Retinal pigment epithelial cell (primary cell): ENCODE measurements at places on chromosomes 11 and 22.

DNA sequence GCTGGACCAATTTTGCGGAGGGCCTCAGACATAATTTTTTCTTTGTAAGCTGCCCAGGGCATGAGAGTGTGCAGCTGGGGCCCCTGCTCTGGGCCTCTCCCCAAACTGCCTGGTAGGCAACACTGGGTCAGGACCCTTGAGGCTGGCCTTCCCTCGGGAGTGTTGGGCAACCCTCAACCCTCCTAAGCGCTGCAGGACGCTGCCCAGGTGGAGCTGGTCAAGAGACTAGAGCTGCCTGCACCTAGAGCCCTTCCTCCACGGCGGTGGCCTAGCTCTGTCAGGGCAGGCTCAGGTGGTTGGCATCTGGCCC is 505 bp upstream of the TMEM132A start:
- no peak for DNase-seq

GRCh38 chr11:128477811-128478210 is 109.5 kb downstream of the ETS1 start:
- DNase-seq, result no peak

DNA sequence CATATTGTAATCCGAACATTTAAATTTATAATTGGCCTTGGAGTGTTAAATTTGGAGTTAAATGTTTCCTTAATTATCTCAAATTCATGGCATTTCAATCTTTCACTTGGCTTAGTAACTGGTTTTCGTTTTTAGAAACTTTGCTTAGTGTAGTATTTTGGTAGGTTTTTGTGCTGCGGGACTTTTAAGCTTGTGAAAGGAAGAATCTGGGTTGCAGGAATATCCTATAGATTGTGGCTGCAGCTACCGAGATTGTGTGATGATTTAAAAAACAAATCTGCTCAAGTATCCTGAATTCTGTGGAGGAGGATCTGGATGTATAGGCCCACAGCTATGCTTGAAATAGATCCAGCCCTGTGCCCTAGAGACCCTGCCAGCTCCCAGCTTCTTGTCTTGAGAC is 27.1 kb downstream of the OSBP2 start:
- DNase-seq, result no peak

DNA sequence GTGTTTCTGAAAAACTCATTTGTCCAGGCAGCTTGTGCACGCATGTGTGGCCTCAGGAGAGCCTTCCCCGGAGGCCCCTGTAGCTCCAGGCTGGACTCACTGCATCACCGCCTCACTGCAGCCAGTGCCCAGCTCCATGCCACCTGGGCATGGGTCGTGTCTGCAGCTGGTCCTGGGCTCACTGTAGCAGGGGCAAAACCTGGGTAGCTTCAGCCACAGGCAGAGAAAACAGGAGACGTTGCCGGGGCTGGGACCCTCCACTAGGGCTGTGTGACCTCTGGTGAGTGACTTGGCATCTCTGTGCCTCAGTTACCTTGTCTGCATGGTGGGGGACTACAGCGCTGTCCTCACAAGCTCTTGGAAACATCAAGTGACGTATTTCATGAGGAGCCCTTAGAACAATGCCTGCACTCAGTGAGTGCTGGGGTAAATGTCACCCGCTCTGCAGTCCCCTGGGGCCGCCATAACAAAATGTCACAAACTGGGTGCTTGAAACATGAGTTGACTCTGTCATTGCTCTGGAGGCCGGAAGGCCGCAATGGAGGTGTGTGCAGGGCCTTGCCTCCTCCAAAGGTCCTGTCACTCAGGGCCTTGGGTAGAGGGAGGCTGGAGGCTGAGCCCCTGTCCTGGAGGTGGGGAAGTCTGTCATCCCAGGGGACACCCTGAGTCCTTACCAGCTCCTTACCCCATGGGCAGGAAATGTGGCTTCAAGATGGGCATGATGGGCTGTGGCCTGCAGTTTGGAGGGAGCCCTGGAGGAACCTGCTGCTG is 488.7 kb downstream of the TBC1D22A start:
- no peak for DNase-seq

DNA sequence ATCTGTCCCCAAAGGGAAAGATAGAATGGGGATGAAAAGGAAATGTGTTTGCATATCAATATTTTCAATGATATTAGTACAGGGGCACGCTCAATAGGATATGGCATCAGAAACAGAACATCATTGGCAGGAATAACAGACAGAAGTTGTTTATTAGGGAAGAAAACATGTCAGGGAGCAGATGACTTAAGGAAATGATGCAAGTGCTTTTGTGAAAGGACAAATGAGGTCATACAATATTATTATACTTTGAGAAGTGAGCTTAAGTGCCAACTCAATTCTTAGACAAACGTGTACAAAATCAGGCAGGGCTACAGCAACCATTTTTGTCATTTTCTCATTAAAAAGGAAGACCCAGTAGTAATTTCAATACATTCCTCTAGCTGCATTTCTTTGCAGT is 388.4 kb downstream of the SOX6 start:
- no peak for DNase-seq

GRCh38 chr22:43720716-43721115 is 91.4 kb downstream of the EFCAB6 start:
- DNase-seq, result no peak

DNA sequence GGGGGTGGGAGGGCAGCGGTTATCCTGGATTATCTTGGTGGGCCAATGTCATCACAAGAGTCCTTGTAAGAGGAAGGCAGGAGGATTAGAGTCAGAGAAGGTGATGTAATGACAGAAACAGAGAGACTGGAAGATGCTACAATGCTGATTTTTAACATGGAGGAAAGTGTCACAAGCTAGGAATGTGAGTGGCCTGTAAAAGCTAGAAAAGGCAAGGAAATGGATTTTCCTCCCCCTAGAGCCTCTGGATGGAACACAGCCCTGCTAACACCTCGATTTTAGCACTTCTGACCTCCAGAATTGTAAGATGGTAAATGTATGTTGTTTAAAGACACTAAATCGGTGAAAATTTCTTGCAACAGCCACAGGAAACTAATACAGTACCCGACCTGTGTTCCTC is 109.3 kb downstream of the MN1 start:
- DNase-seq, result no peak

DNA sequence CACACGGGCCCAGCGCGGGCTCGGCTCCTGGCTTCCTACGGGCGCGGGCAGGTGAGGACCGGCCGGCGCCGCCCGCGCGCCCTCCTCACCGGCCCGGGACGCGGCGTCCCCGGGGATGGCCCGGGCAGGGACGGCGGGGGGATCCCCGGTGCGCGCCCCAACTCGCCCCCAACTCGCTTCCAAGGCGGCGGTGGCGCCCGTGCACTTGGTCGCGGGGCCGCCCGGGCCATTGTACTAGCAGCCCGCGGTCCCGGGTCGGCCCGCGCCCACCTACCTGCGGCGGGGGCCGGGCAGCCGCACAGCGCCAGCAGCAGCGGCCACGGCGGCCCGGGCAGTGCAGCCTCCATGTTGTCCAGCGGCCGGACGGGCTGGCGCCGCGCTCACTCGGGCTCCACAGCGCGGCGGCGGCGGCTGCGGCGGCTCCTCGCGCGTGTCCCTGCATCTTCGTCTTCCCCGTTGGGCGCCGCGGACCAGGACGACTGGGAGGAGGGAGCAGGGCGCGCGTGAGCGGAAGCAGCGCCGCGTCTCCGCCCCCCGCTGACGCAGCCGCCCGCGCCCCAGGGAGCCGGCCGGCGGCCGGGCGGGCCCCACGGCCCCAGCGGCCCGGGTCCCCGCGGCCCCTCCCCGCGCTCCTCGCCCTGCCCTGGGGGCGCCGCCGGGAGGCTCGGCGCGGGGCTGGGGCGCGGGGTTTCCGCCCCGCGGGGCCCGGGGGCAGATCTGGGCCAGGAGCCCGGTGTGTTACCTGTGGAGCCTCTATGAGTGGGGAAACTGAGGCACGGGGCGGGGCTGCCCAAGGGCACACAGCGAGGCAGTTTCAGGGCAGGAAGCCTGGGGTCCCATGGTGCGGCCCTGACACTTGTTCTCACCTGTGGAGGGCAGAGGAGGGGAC is 159.3 kb upstream of the GRK3 start:
- no peak for DNase-seq

DNA sequence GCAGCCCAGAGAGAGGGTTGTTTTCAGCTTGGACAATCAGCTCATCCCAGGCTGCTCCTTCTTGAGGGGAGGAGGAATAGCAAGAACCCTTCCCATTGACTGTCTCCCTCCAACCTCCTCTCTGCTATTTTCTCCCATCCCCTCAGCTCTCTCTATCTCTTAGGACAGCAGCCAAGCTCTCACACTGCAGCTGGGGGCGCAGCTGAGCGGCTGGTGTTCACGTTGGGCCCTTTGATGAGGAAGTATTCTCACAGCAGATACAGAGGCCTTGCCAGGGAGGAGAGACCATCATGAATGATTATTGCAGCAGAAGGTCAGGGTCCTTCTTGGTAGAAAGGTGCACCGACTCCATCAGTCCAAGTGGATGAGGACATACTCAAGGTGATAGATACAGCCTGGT is 26.5 kb upstream of the CADM1 start:
- no peak for DNase-seq

GRCh38 chr11:12253843-12254281 is 123.5 kb upstream of the PARVA start:
- DNase-seq, result no peak

DNA sequence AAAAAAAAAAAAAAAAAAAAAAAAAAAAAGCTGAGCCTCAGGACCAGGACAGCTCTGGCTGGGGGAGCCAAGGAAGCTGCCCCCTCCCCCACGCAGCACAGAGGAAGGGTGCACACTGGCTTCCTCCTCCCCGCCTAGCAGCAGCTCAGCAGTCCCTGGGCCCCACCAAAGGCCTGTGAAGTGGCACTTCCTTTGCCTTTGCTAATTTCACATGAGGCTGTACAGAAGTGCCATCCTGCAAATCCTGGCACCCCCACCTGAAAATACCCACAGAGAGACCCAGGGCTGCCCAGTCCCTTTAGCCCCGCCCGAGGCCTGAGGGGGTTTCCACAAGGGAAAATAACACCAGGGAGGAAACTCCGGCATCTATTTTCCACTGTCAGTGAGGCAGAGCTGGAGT is 3.9 kb downstream of the RHOG start:
- DNase-seq, result no peak

DNA sequence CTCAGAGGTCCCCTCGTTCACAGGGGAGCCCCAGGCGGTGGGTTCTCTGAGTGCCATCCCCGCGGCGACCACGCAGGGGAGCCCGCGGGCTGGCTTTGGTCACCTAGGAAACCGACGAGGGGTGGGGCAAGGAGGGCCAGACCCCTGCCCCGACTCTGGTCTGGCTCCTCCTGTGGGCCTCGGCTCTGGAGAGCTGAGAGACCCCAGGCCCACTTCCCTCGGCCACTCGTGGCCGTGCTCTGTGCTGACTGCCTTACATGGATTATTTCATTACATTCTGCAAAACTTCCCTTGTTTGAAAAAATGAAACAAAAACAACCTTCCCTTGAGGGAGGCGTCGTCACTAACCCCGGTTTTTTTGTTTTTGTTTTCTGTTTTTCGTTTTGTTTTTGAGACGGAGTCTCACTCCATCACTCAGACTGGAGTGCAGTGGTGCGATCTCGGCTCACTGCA is 15.1 kb upstream of the CYTH4 start:
- DNase-seq, result no peak

DNA sequence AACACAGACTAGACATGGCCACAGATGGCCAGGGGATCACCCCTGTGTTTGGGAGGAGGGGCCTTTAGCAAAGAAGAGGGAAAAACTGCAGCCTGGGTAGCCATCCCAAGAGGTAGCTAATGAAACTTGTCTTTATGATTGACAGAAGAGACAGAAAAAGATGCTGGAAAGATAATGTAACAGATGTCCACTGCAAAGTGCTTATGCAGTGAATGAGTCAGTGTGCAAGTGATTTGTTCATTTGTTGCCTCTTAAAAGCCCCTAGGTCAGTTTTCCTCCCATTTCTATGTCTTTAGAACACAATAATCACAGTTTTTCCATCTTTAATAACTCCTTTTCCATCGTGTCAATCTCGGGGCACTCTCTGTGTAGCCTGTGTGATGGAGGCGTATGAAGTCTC is 57.2 kb downstream of the INSC start:
- no peak for DNase-seq

DNA sequence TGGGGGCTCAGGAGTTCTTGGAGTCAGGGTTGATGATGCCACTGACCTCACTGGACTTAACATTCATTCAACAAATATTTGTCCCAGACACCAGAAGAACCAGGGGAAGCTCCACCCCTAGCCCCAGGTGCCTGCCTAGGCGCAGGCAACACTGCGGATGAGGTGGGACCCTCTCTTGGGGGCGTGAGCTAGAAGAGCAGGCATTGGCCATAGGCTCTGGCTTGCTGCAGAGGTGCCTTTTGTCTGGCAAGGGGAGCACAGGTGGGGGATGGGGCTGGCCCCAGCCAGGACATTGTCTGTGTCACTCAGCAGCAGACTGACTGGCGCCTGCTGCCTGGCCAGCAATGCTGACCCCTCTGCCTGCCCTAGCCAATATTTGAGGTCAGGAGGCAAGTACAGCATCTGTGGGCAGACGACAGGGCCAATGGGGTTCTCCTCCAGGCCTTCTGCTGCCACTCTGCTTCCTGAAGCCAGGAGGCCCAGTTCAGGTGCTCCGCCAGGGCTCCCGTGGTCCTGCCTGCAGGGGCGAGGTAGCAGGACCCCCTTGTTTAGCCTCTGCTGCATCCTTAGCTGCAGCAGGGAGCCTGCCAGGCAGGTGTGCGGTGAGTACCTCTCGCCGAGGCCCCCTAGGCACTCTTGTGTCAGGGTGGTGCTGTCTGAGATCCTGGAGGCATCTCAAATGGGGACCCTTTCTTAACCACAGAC is 4.0 kb downstream of the LINC01488 start:
- DNase-seq, result no peak

- DNase-seq, result no peak
Measured at GRCh38 chr11:93005239-93005638, 35.8 kb downstream of the MTNR1B start.

GRCh38 chr11:94089341-94089740 is 39.3 kb upstream of the PANX1 start:
- no peak for DNase-seq

DNA sequence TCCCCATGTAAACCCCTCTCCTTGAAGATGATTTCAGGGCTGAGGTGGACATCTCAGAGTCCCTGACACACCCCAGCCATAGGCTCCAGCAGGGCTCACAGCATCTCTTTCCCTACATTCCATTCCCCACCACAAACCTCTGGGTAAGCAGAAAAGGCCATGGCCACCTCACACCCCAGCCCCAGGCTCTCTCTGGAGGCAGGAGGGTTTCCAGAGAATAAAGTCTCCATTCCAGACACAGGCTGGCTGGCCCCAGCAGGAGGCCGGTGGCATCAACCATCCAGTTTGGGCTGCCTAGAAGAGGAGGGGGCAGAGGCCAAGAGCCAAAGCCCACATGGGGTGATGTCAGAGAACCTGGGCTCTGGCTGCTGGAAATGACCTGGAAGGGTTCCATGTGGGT is 61.4 kb downstream of the TP53I11 start:
- no peak for DNase-seq

DNA sequence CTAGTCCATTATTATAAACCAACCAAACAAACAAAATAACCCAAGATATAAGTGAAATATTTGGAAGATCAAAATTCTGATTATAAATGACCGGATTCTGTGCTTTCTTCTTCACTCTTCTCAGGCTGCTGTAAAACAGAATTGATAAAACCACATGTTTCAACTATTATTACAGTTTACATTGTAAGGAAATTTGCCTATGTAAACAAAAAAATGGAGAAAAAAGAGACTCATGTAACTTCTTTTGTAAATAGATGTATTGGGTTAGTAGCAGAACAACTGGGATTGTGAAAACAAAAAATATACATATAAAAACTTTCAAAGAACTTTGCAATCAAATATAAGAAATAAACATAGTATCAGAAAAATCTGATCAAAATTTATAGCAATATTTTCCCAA is 295.2 kb upstream of the CCDC179 start:
- no peak for DNase-seq
